MG63 (cell line): ENCODE measurements at places on chromosomes 2 and 18.

- DNase-seq: no peak
These were observed 118.3 kb downstream of the CABLES1 start for GRCh38 chr18:23253630-23254029.

GRCh38 chr2:223779877-223780276 lies 57.5 kb downstream of the AP1S3 start:
- DNase-seq: peak; percentile 57

DNA sequence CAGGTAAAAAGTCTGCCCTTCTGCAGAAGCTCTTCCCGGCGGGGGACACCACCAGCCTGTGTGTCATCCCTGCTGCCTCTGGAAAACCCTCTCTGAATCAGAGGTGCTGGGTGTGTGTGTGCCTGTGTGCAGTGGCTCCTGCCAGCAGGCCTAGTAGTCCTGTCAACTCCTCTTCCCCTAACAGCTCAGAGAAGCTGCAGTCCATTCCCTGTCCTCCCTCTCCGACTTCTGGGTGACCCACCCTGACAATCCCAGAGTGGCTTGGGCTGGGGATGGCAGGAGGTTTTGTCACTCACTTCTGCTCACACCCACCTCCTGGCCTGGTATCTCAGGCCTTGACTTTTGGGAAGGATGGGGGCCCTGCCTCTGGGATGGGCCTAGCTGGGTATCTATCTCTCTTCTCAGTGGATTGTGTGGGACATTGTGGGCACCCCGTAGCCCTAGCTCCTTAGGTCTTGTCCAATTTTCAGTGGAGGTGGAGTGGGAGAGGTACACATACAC lies 2.3 kb downstream of the WNT10A start:
- DNase-seq: no peak

- DNase-seq: no peak
These were observed 44.0 kb upstream of the XPO1 start for GRCh38 chr2:61582165-61582564.

DNA sequence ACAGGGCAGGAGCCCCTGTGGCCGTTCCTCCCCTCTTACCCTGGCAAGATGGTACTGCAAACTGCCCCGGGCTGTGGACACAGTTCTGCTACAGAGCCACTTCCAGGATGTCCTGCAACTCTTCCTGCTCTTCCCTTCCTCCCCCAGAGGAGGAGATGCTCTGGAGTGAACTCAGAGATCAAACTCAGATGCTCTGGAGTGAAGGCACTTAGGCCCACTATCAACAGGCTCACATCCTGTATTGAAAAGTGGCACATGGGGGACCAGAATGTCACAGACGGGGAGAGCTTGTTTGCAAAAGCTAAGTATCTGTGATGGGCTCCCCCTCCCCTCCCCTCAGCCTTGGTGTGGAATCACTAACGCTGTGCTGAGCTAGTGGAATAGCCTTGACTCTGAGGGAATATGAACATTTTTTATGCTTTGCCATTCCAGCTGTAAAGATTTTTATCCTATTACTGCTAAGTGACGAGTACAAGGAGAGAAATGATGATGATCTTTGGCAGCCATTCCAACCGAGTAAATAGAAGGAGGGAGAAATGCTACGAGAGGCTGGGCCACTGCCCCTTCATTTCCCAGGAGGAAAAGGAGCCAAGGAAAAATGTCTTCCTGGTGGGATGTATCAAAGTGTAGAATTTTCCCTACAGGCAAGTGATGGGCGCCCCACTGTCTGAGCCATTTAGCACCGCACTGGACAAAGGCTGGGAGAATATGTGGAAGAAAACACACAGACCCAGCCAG lies 152.6 kb downstream of the GALNT14 start:
- DNase-seq: no peak

DNA sequence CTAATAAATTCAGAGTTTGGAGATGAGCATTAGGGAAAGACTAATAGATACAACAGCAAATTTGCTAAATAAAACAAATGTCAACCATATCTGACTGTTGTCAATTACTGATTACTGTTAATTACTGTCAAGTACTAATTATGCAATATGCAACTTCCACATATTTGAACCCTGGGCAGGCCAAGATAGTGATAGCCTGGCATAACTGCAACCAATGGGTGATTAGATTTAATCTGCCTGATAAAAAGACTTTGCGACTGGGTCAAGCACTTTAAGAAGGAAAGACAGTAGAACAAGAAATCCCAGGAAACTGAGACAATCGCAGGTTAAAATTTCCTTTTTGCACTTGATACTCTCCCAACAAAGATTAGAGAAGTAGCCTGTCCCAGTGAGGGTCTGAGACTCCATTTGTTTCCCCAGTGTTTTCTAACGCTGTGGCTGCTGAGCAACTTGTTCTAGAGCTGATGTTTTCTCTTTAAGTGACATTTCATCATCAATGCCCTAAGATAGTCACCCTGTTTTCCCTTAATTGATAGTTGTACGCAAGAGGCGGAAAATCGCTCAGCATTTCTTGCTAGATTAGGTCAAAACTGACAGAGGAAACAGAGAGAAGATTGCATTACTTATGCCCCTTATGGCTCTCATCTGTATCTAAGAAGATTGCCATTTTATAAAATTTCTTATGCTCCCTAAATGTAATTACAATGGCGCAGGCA lies 17.8 kb downstream of the ARHGAP15 start:
- no peak for DNase-seq

GRCh38 chr18:45571714-45572113 lies 43.6 kb upstream of the SLC14A2 start:
- no peak for DNase-seq

DNA sequence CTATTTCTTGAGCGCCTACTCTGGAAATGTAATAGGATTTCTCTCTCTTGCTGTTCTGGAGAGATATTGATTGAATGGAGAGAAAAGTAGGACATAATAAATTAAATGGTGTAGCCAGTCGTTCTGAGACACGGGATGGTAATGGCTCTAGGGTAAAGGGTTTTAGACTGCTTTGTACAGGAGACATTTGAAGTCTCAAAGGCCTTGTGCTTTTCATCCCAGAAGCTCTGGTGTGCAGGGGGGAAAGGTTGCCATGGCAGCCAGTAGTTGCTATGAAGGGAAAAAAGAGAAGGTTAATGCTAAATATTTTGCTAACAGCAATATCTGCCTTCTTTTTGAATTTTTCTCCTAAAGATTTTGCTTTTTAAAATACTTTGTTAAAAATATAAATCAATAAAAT lies 359.3 kb downstream of the RIT2 start:
- no peak for DNase-seq

GRCh38 chr18:21389903-21390302 lies 147.9 kb downstream of the GREB1L start:
- DNase-seq: no peak

DNA sequence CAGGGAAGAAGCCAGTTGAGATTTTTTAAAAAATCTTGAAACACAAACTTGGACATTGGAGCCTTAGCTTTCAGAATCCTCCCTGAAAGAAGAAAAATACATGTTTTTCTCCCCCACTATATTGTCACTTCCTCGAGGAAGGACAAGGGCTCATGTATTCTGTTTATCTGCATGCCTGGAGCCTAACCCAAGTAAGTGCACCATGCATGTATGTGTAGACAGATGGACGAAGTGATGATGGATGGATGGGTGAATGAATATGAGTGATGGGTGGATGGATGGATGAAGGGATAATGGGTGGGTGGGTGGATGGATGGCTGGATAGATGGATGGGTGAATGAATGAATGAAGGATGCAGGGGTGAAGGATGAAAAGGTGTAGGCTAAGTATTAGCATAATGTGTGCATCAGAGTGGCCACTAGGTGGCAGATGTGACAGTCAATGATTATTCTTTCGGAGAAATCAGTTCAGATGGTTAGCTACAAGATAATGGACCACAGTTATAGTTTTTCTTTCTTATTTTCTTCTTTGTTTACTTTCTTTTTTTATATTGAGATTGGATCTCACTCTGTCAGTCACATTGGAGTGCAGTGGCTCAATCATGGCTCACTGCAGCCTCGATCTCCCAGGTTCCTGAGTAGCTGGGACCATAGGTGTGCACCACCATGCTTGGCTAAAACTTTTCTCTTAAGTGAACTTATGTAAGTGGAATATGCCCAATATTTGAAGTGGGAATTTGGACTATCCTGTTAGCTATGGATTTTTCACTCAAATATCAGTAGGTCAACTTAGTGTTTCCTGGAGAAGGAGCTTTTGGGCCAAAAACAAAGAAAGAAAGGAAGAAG lies 18.5 kb upstream of the CCDC93 start:
- no peak for DNase-seq

DNA sequence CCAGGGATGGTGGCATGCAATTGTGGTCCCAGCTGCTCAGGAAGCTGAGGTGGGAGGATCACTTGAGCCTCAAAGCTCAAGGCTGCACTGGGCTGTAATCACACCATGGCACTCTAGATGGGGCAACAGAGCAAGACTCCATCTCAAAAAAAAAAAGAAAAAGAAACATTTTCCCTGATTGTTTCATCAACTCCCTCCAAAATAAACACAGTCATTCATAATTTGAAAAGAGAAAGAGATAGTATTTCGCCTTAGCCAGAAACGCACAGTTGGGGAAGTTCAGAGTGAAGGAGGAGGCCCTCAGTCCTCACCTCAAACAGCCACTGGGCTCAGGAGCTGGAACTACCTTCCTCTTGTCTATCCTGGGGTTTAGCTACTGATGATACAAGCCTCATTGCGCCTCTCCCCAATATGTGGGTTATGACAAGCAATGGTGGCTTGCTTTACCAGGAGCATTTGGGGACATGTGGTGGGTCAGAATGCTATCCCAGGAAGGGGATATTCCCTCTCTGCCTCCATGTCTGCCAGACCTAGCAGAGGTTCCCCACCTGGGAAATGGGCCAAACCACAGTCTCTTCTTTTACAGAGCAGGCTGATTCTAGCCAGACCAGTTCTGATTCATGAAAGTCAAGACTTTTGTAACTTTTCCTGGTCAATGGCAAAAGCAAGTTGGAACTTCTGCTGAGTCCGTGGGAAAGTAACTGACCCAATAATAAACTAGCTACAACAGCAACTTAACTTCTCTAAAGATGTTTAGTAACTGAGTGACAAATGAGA lies 22.2 kb upstream of the TMEM87B start:
- DNase-seq: peak; percentile 65

- DNase-seq: no peak
These were observed 9.2 kb downstream of the ACAA2 start for GRCh38 chr18:49804096-49804495.

GRCh38 chr2:232219932-232220331 lies 158.6 kb upstream of the ALPP start:
- DNase-seq: no peak

- no peak for DNase-seq
These were observed 60.6 kb upstream of the DARS1 start for GRCh38 chr2:136045835-136046570.

DNA sequence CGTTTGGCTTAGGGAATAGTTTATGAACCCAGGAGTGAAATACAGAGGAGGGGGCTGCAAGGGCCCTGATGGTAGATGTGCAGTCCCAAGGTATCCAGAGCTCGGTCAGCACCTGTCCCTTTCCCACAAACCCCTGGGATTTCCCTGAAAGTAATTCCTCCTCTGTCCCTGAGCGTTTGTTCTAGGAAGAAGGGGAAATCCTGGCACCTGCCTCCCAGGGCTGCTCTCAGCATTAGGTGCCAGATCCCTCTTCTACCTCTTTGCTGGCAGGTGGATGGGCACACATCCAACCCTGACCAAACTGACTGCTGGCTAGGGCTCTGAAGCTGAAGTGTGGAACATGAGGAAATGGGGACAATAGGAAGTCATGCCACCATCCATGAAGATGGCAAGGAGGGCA lies 824.0 kb downstream of the SLC4A3 start:
- no peak for DNase-seq

GRCh38 chr2:226855787-226856186 lies 19.9 kb downstream of the RHBDD1 start:
- DNase-seq: no peak

DNA sequence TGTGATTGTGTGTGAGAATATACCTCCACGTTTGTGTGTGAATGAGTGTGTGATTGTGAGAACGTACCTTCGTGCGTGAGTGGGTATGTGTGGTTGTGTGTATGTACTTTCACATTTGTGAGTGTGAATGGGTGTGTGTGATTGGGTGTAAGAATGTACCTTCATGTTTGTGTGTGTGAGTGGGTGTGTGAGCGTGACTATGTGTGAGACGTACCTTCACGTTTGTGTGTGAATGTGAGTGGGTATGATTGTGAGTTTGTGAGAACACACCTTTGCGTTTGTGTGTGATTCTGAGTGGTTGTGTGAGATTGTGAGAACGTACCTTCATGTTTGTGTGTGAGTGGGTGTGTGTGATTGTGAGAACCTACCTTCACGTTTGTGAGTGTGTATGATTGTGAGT lies 5.8 kb upstream of the ADCY3 start:
- no peak for DNase-seq

- DNase-seq: no peak
These were observed 261.6 kb upstream of the KYNU start for GRCh38 chr2:142615876-142616275.

GRCh38 chr2:42009657-42010580 lies 37.9 kb upstream of the PKDCC start:
- no peak for DNase-seq

GRCh38 chr18:6495536-6495935 lies 80.8 kb upstream of the L3MBTL4 start:
- DNase-seq: no peak

DNA sequence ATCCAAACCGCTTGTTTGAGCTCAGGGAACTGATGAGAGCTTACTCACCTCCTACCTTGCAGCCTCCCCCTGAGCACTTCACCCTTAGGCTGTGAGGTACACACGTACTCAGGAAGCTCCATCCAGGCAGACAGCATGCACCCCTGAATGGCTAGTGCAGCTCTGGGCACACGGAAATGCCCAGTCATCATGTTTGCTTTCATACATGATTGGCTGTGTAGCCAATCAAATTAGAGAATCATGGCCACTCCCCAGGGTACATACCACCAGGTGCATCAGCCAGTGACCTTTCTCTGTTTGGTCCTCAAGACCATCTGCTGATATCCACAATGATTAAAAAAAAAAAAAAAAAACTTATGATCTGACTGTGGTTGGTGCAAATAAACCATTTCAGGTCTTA lies 42.1 kb downstream of the RNF152 start:
- DNase-seq: no peak

DNA sequence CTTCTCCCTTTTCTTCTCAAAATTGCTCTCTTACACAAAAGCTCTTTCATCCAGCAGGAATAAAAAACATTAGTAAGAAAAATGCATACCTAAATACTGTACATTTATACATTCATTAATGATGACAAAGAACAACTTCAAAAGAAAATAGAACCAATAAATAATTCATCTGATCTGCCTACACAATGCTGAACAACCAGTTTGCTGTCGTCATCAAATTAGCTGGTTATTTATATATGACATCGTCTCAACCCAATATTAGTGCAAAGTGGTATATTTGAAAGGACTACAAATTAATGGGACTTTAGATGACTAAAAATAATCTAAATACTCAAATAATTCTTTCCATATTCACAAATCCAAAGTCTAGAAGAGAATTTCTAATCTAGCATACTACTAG lies 24.8 kb upstream of the VIT start:
- DNase-seq: no peak

- DNase-seq: peak; percentile 20
These were observed 81.4 kb downstream of the DCDC2C start for GRCh38 chr2:3784731-3785130.

GRCh38 chr2:131030478-131030971 lies 62.7 kb downstream of the FAM168B start:
- no peak for DNase-seq
